ENCODE measurements at places on chromosomes 7 and 10.
A peak's percentile ranks its signal among the peaks of the same experiment; 100 is the strongest.

DNA sequence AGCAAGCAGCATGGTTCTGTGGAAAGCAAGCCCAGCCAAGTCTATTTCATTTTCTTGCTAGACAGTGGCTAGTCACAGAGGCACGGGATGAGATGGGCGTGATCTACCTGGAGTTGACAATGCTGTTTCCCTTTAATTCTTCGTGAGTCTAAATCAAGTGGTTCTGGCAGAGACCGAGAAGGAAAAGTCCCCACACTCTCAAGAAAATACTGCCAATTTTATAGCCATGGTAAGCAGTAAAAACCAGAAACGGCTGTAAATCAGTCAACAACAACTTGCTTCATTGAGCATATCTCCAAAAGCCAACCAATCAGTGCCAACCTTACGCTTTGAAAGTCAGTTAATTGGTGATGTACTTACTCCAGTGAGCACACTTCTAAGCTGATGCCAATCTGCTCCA lies 223.4 kb downstream of the SEC23IP start:
- DNase-seq = no peak

GRCh38 chr7:79340212-79340611 lies 113.3 kb downstream of the MAGI2 start:
- no peak for DNase-seq

GRCh38 chr10:35640474-35640873 lies 1.6 kb downstream of the FZD8 start:
- peak; percentile 21 for DNase-seq

- no peak for DNase-seq
These were observed 5.5 kb downstream of the ZNF775 start for GRCh38 chr7:150384406-150385301.

DNA sequence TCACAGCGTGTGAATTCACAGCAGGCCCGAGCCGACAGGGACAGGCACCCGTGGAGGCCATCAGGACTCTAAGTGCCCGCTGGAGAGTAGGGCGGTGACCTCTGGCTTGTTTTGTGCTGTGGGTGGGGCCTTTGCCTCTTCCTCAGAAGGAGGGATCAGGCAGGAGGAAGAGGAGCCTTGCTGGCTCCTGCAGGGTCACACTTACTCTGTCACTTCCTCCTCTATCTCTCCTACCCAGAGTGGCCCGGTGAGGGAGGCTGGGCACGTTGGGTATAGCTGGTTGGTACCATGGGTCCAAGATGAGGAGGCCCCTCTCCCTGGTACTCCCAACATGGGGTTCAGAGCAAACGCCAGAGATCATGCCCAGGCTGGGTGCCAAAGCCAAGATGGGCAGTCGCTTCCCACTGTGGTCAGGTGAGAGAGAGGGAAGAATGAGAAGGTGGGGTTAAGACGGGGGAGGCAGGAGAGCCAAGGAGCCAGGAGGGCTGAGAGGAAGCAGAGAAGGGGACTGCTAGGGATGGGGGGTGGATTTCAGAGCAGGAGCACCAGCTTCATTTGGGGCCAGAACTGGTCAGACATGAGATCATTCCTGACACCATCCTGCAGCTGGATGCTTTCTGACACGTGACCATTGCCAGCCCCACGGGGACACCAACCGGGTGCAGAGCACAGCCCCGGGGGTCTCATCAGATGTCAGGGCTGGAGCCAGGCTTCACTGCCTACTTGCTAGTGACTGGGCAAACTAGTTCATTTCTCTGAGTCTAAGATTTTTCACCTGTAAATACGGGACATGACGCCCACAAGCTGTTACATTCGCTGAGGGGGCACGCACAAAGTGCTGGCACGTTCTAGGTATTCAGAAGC lies 54.8 kb upstream of the CACUL1 start:
- no peak for DNase-seq

GRCh38 chr7:118003476-118003875 lies 130.2 kb upstream of the CTTNBP2 start:
- DNase-seq = no peak

DNA sequence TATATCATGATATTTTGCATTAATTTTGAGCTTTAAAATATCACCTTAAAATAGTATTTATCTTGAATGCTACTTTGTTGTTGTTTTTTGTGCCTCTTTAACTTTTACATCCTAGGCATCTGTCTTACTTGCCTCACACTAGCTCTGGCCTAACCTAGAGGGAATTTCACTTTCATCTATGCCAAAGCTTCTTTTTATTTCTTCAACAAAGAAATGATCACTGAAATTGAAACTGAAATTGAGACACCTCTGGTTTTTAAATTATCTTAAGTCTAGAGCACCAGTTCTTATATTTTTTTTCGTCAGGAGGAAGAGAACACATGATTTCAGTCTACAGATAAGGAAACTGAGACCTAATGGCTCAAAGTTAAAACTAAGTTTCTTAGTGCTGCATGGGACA lies 3.5 kb upstream of the SCIN start:
- no peak for DNase-seq

- DNase-seq = no peak
These were observed 96.0 kb upstream of the DNAAF5 start for GRCh38 chr7:630539-630938.

GRCh38 chr7:17580856-17581255 lies 282.4 kb downstream of the AHR start:
- peak; percentile 23 for DNase-seq

- DNase-seq = no peak
These were observed 143.8 kb upstream of the GPR22 start for GRCh38 chr7:107326061-107326460.

- no peak for DNase-seq
These were observed 430.8 kb downstream of the GLRX3 start for GRCh38 chr10:130567011-130567410.

DNA sequence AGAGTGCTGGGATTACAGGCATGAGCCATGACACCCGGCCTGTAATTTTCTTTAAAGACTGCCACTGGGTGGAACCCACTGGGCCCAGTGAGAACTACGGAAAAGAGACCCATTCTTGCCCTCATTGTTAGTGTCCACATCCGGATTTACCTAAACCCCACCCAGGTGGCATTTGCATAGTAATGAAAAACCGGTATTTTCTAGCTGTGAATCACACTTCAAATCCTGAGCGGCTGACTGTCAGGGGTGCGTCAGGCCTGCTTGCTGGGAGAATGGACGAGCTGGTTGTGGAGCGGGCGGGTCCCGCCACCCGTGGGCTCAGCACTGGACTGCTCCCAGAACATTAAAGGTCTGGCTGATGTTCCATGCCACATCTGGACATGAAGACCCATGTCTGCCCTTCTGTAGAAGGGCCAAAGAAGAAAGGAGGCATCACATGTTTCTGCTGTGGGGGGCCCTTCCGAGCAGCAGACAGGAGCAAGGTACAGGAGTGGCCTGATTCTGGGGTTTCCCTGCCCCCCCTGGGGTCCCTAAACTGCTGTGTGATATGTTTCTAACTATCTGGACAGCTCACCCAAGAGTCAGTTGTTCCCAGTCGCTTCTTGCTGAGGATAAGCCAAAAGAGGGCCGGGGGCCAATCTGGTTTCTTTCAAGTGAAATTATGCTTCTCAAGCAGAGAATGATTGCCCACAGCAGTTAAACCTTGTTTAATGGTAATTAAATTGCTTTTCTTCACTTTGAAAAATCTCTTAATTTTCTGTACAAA lies 46.4 kb downstream of the KIAA1217 start:
- DNase-seq = no peak

GRCh38 chr7:20541608-20542349 lies 73.7 kb upstream of the ABCB5 start:
- no peak for DNase-seq

- DNase-seq = no peak
These were observed 7.5 kb upstream of the KMT2E start for GRCh38 chr7:105006367-105007136.

Measured in fibroblast of the conjunctiva (primary cell).